Activated CD8-positive, alpha-beta memory T cell treated with anti-CD3 and anti-CD28 coated beads for 1 hour (primary cell): ENCODE measurements at places on chromosomes 2 and 18.

DNA sequence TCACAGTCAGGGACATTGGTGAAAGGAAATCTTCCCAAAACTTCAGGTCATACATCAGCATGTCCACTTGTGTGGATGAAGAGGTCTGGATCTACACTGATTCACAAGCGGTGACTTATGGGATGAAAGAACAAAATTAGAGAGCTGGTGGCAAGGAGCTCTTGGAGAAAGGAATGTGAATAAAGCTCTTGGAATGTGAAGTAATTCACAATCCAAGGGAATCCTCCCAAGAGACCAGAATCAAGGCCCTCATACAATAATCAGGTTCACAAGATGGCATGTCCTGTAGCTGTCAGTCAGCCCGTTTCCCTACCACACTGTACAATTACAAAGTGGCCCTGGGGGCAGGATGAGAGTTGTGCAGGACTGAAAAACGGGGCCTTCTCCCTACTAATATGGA is 96.2 kb downstream of the MRPS9 start:
- DNase-seq: no peak

GRCh38 chr18:43869451-43870008 is 592.2 kb upstream of the SYT4 start:
- no peak for DNase-seq

- no peak for DNase-seq
Measured at GRCh38 chr2:114488841-114489530, 46.5 kb downstream of the DPP10 start.

GRCh38 chr2:121098556-121098955 is 186.4 kb downstream of the TFCP2L1 start:
- DNase-seq: no peak

GRCh38 chr18:58753976-58754375 is 82.7 kb downstream of the MALT1 start:
- no peak for DNase-seq

DNA sequence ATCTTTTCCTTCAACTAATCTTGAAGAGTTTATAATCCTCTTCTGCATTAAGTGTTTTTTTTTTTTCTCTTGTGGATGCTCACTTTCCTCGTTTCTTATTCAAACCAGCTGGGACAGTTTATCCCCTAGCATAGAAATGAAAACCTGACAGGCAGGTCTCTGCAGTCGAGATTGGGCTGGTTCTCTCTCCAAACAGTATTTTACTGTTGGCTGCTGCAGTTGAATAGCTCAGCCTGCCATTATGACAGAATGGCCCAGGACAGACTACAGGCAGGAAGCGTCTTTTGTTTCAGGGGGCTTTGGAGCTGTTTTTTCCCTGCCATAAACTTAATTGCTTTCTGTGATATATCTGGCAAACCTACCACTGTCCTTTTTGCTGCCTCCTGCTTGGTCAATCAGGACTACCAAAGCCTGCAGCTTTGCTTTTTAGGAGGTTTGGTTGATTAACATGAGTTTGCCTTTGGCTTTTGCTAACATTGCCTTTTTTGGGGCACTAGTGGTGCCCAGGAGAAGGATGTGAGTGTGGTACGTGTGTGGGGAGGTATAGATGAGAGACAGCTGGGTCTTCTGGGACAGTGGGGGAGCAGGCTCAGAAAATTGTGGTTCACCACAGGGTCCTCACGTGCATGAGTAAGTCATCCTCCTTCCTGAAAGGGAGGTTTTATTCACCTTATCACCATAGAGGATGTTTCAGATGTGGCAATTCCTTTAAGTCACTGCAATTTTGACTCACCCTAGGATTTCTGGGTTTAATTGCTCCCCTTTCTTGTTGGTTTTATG is 128.7 kb downstream of the LYPD6B start:
- no peak for DNase-seq

DNA sequence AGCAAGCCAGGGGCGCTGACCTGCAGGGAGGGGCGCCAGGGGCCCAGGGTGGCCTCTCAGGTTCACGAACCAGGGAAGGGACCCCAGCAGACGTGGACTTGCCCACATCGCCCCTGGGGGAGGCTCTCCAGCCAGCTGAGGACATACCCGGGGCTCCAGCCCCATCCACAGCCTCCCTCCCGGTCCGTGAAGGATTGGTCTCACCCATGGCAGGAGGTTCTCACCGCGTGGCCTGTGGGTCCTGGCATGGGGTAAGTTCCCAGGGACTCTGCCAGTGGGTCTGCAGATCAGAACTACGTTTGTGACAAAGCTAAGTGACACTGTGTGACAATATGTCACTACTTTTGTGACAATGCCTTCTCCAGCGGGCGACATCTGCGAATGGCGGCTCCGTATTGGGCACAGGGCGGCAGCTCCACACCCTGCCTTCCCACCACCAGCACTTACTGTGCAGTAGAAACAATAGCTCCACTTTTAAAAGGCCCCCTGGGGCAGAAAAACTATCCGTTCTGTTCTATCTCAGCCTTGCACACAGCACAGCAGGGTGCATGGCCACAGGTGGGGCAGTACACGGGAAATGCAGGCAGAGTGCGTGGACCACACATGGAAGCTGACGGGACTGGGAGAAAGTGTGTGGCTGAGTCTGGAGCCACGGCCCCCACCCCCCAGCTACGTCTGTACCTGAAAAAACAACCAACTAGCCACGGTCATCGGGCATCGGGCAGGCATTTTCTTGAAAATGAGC is 65.2 kb upstream of the CTDP1 start:
- DNase-seq: no peak

DNA sequence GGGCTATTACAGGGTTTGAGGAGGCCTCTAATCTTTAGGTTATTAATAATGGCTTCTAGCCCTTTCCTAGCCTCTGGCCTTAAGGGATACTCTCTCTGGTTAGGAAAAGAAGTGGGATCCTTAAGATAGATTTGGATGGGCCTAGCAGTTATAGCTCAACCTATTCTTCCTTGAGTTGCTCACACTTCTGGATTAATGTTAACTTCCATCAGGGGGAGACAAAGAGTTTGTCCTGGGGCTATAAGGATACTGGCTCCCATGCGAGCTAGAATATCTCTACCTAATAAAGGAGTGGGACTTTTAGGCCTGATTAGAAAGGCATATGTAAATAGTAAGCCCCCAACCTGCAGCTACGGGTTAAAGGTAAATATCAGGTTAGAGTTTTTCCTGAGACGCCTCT is 14.3 kb upstream of the PTH2R start:
- no peak for DNase-seq

- no peak for DNase-seq
Measured at GRCh38 chr2:209591021-209591420, 167.2 kb downstream of the MAP2 start.

DNA sequence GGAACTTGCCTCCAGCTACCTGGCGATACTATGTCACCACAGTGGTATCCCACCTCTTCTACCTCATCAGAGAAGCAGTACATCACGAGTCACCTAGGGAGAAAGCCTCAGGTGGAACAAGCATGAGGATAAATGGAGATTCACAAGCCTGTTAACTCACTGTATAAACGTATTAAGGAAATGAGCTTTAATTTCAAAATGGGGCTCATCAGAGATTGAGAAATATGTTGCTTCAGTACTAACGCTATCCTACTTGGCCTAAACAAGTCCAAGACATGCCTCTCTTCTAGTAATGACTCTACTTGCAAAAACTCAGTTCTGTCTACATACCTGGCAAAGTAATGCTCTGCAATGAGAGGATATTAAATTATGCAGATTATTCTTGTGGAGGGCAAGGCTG is 4.3 kb downstream of the SLC39A6 start:
- DNase-seq: no peak

DNA sequence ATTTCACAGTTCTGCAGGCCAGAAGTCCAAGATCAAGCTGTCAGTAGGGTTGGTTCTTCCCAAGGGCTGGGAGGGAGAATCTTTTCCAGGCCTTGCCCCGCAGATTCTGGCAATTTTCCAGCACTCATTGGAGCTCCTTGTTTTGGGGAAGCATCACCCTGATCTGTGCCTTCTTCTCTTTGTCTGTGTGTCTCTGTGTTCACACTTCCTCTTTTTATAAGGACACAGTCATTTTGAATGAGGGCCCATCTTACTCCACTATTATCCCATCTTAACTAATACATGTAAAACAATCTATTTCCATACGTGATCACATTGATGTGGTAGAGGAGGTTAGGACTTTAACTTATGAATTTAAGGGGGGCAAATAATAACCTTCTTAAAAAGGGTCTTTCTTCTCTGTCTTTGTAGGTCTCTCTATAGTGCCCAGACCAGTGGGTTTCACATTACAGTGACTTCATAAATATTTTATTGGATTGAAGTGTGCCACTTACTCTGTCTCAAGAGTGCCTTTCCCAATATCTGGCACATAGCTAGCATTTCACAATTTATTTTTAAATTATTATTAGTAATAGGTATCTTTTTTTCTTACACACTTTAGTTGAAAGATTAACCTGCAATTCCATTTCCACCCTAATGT is 68.9 kb upstream of the CBLN2 start:
- DNase-seq: no peak

DNA sequence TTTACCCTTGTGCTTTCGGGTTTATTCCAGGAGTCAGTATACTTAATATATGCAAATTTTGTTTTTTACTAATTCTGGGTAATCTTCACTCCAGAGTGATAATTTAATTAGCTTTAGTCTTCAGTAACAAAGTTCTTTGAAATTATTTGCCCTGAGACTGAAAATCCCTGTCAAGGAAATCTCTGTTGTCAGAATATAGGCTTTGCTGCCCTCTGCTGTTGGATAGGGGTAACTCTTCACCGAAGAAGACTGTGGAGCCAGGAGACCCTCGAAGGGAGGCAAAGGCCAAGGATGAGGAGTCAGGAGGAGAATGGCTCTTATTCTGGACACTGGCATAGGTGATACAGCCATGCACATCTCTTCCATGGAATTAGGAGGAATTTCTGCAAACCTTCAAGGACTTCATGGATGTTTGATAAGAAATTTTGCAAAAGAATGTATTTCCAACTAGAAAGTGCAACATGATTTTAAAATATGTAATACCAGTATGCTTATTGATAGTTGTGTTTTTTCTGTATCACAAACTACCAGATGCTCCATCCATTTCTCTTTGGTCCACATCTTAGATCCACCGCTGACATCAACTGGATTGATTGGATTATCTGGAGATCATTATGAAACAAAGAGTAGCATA is 182.3 kb downstream of the RDH14 start:
- DNase-seq: no peak

DNA sequence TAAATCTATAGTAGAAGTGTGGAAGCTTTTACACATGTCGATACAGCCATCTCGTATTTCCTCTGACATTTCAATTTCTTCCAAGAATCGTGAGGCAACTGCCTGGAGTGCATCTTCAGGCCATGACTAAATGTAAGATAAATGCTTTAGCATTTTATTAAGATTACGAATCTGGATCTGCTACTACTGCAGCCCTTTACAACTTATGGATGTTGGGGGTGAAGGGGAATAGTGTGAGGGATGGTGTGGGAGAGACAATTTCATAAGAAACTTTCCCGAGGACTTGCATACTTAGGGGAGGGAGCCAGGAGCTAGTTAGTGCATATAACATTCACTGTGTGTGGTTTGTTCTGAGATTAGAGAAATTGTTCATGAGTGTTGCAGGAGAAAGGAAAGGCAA is 204.8 kb downstream of the SLC39A10 start:
- DNase-seq: no peak

- no peak for DNase-seq
Measured at GRCh38 chr2:78506301-78506700, 519.2 kb upstream of the REG3G start.

GRCh38 chr2:239590276-239590675 is 189.5 kb upstream of the HDAC4 start:
- DNase-seq: no peak

GRCh38 chr2:217820091-217820819 is 182.5 kb downstream of the TNS1 start:
- no peak for DNase-seq

- no peak for DNase-seq
Measured at GRCh38 chr2:236847538-236848263, 238.0 kb upstream of the COPS8 start.

DNA sequence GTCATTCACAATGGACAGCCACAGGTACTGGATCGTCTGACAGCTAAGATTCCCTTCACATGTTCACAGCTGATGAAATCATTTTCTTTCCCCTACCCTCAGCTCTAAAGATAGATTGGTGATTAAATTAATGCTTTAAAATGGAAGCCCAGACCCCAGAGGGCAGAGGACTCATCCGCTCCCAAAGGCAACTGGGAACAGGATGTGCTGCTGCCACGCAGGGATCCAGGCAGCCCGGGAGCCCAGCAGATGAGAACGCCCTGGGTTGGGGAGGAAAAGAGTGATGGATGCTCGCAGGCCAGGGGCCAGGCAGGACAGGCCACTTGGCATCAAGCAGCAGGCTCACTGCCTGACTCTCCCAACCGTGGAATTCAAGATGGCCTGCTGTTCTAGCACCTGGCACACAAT is 41.3 kb downstream of the HDHD2 start:
- no peak for DNase-seq

DNA sequence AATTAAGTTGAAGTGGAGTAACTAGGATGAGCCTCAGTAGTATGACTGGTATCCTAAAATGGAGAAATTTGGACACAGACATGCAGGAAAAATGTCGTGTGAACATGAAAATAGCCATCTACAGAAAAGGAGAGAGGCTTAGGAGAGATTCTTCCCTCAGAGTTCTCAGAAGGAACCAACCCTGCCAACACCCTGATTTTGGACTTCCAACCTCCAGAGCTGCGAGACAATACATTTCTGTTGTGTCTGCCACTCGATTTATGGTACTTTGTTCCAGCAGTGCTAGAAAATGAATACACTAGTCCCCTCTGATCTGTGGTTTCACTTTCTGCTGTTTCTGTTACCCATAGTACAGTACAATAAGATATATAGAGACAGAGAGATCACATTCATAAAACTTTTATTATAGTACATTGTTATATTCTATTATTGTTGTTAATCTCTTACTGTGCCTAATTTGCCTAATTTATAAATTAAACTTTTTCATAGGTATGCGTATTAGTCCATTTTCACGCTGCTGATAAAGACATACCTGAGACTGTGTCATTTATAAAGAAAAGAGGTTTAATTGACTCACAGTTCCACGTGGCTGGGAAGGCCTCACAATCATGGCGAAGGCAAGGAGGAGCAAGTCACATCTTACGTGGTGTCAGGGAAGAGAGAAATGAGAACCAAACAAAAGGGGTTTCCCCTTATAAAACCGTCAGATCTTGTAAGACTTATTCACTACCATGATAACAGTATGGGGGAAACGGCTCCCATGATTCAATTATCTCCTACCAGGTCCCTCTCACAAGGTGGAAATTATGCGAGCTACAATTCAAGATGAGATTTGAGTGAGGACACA is 41.3 kb downstream of the PLEKHA3 start:
- no peak for DNase-seq

- DNase-seq: no peak
Measured at GRCh38 chr2:33488178-33488690, 11.8 kb downstream of the RASGRP3 start.

- DNase-seq: no peak
Measured at GRCh38 chr18:47163241-47163640, 12.9 kb downstream of the IER3IP1 start.

DNA sequence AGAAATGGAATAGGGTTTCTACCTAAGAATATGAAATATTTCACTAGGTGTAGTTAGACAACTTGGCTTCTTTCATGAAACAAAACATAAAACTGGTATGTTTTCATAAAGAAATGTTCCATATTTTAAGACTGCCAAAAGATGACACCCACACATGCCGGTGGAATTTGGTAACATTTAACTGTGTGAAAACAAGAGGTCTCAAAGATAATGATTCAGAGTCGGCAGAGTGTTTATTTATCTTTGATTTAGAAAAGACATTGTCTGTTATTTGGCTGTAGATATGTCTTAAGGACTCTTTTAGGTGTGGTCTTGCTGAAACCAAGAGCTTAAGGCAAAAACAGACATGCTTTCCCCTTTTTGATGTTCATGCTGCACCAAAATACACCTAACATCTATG is 63.5 kb upstream of the FN1 start:
- no peak for DNase-seq

GRCh38 chr2:217263756-217264155 is 403.9 kb upstream of the TNP1 start:
- DNase-seq: no peak
